ENCODE measurements at places on chromosomes 1 and 21. TPM values are rescaled to one million over a fixed set of nuclear protein-coding genes. Genes with fewer than 3 reads are reported as not detected.

DNA sequence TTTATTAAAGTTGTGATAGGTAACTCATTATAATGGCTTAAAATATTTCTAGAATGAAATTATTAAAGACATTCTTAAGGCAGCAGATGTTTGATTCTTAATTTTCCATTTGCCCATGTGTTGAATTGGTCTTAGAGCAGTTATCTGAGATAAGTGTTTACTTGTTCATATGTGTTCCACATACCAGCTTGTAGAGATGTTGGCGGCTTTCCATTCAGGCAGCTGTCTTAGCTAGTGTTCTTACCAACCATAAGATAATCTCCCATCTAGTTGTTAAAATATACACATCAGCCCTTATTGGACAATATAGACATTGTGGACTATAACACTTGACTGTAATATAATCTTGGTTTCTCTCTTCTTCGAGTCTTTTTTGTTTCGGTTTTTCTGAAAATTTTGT is 1372.9 kb upstream of the ADGRL2 start:
- DNase-seq = no peak

The INTS11 gene
- total RNA-seq = 126 TPM

GRCh38 chr1:245860657-245861544 is 646.2 kb downstream of the SMYD3 start:
- DNase-seq = no peak

The RORC gene
- 27.7 TPM for total RNA-seq

DNA sequence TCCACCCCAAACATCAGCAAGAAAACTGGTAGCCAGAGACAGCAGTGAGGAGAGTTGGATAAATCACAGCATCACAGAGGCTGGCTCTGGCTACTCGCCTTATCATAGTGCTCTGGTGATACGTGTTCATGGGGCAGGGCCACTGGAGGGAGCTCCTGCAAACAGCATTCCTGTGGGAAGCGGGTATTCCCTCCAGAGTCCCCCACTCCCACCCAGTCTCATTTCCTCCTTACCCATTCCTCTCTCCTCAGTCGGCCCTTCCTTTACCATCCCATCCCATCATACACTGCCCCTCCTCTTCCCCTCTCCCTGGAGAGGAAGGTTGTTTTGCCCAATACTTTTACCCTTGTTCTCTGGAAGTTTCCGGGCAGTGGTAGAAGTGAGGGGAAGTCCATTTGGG is 7.1 kb downstream of the NHLH2 start:
- DNase-seq = no peak

The KRTAP13-2 gene
- 6.0 TPM for total RNA-seq

DNA sequence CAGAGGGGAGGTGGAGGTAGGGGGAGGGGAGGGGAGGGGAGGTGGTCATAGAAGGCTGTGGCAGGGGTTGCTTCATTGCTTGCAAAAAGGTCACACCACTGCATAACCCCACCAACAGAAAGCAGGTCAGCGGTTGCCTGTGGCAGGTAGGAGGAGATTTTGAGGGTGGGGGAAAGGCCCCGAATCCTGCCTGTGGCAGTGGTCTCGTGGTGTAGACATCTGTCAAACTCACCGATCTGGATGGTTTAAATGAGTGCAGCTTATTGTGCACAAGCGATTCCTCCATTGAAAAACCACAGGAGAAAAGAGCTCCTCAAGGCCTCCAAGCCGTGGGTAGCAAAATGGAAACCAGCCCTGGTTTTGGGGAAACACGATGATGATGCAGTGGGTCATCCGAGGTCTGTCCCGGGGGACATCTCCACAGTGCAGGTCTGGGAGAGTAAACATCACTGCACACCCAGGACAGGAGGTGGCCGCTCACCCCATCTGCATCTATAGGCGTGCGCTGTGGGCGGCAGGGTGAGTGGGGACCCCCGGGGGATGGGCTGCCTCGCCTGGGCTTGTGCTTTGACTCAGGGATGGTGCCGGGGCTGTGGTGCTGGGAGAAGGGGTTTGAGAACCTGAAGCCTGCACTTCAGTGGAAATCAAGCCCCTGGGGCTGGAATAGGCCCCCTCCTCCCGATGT is 112.3 kb downstream of the CRYAA start:
- DNase-seq = no peak

- DNase-seq = no peak
Measured at GRCh38 chr1:179314928-179315327, 21.3 kb downstream of the SOAT1 start.

DNA sequence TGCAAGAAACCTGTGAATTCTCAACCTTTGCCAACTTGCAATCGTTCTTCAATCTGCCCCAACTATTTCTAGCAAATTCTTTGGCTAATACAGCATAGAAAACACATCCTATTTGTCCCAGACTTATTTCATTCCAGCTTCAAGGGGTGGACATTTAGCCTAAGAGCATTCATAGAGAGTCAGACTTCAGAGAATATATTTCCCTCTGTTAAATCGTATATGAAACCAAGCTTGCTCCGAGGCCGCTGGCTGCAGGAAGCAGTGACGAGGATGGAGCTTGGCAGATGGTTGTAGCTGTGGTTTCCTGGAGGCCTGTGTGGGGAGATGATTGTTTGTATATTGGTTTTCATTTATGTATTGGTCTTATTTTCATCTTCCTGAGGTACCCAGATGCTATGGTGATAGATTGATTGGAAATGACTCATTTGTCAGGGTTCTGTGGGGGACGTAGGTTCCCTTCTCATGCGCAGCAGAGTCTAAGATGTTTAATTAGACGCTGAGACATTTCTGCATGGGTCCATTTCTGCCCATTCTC is 26.1 kb downstream of the MAN1C1 start:
- no peak for DNase-seq

GRCh38 chr1:230174471-230175162 is 107.6 kb downstream of the GALNT2 start:
- no peak for DNase-seq

The LCE1B gene
- total RNA-seq = not detected

- peak; percentile 35 for DNase-seq
Measured at GRCh38 chr1:156623946-156624813, 5.0 kb downstream of the HAPLN2 start.

DNA sequence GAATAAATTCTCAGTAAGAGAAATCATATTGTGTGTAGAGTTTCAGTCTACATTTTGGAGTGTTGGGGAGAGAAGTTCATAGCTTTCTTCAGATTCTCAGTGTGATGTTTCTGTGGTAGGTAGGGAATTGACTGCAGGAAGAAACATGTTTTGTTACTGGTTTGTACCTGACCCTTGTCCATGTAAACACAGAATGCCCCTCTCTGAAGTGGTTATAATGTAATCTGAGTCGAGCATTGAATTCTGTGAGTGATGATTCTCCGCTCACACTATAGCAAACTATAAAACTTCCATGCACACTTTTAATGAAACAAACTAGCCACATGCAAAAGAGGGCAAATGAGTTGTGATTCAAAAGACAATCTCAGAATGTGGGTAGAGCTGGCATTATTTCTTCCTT is 433.2 kb downstream of the USP25 start:
- DNase-seq = no peak

The OR10J1 gene
- total RNA-seq = not detected

GRCh38 chr1:173287785-173288184 is 80.7 kb upstream of the TNFSF4 start:
- no peak for DNase-seq

The LAMC1 gene
- 54.6 TPM for total RNA-seq

- no peak for DNase-seq
Measured at GRCh38 chr21:40714536-40714935, 132.4 kb downstream of the DSCAM start.

DNA sequence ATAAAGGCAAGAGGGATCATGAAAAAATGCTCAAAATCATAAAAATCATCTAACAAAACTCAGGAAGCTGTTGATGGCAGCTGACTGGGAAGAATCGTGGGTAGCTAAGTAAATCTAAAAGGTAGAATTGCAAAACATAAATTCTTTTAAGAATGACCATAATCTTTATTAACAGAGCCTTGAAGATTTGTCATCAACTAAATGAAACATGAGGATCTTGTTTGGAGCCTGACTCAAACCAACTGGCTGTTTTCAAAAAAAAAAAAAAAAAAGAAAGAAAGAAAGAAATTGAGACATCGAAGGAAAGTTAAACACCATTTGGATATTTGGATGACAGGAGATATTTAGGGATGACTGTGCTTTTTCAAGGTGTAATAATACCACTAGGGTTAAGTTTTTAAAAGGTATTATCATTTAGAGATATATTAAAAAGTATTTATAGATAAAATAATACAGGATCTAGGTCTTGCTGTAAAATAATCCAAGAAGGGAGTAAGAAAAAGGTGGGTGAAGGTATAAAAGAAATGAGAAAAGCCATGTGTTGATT is 48.6 kb downstream of the CD34 start:
- no peak for DNase-seq

- DNase-seq = no peak
Measured at GRCh38 chr1:78836726-78837125, 169.8 kb downstream of the ADGRL4 start.

The JAK1 gene
- total RNA-seq = 73.2 TPM

DNA sequence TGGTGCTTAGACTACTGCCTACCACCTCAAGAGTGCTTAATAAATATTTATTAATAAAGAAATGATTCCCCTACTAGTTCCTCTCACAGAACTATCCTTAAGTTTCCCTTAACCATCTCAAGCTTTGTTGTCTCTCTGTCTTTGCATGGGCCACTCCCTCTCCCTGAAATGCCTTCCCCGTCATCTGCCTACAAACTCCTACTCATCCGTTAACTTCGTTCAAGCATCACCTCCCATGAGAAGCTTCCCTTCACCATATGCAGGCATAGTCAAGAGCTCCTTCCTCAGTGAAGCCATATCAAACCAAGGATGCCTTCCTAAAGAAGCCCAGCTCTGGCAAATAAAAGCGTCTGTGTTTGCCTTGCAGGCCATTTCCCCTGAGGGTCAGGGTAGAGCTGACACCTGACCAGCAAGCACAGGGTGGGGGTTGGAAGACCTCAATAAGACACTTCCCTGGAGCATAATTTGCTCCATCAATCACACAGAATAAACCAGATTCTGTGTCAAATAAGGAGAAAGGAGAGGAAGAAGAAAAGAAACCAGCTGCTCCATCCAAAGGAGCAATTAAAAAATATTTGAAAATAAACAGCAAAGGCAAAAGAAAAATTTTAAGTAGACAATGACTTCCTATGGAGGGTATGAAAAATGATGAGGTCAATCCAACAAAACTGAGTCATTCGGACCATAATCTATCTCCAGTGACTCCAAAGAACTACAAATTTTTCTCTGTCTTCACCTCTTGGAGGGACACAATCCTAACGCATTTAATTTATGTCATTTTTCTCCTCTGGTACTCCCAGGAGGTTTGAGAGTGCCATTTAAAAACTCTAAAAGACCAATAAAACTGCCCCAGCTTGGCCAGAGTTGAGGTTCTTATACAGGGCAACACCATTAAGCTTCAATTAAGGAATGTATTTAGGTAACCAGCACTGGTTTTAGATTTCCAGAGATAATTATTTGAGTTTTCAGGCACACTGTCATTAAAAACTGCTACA is 303.6 kb downstream of the KCNH1 start:
- DNase-seq = no peak

DNA sequence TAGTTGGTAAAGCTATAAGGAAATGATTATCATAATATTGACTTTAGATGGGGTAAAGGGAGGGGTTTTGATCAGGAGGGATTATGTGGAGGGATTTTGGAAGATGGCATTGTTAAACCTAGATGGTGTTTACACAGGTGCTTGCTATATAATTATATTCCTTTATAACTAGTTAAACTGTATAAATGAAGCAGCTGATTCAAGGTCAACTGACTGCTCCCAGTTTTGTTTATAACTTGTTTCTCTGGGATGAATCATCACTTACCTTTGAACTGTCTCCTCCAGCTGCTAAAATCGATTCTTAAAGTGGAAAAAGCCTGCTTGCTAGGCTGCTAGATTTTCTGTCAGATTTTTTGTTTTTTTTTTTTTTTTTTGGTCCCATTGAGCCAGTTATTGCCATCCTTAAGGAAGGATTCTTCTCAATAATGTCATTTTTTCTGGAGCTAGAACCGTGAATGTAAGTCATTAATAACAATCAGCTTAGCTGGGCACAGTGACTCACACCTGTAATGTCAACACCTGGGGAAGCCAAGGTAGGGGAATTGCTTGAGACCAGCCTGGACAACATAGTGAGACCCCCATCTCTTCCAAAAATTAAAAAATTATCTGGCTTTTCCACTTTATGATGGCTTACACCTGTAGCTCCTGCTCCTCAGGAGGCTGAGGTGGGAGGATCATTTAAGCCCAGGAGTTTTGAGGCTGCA is 153.2 kb downstream of the PIK3R3 start:
- no peak for DNase-seq

The DNAJC28 gene
- 1.2 TPM for total RNA-seq

- DNase-seq = peak; percentile 31
Measured at GRCh38 chr1:20590306-20590777, 1.4 kb downstream of the CDA start.

The LAD1 gene
- total RNA-seq = 280 TPM

- DNase-seq = no peak
Measured at GRCh38 chr1:186440584-186440983, 20.3 kb downstream of the PDC start.

The OR2M3 gene
- not detected for total RNA-seq

The RIMS3 gene
- 9.5 TPM for total RNA-seq

The INSRR gene
- total RNA-seq = not detected

GRCh38 chr1:11245248-11245647 is 17.1 kb downstream of the MTOR start:
- no peak for DNase-seq

DNA sequence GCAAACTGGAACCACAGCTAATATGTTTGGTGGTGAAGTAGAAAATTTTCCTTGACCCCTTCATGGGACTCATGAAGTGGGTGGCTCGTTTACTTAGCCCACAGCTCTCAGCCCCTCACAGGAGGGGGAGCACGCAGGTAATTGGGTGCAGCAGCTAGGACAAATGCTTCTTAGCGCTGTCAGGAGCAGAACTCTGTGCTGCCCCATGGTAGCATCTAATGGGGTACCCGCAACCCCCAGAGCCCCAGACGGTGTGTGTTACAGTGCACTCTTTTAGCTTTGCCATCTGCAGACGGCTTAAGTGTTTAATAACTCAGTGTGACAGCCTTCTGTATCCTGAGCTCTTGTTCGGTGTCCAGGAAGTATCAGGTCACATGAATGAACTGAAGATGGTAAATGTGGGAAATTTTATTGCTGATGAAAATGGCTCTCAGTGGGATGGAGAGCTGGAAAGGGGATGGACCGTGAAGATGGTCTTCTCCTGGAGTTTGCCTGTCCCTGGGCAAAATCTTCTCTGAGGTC is 189.6 kb upstream of the ZRANB2 start:
- no peak for DNase-seq

The TTC24 gene
- total RNA-seq = not detected

The TNNI3K gene
- total RNA-seq = 0.59 TPM

DNA sequence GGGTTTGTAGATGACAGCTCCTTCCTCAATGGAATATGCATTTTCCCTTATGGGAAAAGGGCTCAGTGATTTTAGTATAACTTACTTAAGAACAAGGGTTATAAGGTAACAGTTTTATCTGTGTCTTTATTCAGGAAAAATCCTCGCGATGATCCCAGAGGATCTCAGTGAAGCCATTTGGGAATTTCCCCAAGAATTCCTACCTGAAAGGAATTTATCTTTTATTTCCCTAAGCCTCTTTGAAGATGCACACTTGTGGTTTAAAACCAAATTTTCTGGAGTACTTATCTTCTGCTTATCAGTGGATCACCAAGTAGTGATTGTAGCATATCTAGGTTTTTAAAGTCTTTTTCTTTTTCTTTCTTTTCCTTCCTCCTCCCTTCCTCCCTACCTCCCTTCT is 58.8 kb downstream of the AK4 start:
- DNase-seq = no peak

GRCh38 chr1:229999004-229999670 is 67.9 kb upstream of the GALNT2 start:
- no peak for DNase-seq

GRCh38 chr1:100266741-100267140 is 725 bp downstream of the RTCA start:
- peak; percentile 80 for DNase-seq

Data from colonic mucosa (tissue), 4 donors.